ENCODE measurements at places on chromosomes 4 and X. TPM values are rescaled to one million over a fixed set of nuclear protein-coding genes. Genes with fewer than 3 reads are reported as not detected.
A peak's percentile ranks its signal among the peaks of the same experiment; 100 is the strongest.

GRCh38 chrX:51332188-51332942 is at the start of gene NUDT10:
Gene NUDT10, plus strand, starts transcription at chrX:51332822. Its CDS starts 144 bp downstream, at chrX:51332966.
- DNase-seq: peak; percentile 16
- no peak within 1 kb of the TSS for H3K4me3 ChIP-seq
- no peaks in the 10 kb centered on the region for H3K4me1 ChIP-seq
- H3K36me3 ChIP-seq: no peaks in the 10 kb centered on the region

DNA sequence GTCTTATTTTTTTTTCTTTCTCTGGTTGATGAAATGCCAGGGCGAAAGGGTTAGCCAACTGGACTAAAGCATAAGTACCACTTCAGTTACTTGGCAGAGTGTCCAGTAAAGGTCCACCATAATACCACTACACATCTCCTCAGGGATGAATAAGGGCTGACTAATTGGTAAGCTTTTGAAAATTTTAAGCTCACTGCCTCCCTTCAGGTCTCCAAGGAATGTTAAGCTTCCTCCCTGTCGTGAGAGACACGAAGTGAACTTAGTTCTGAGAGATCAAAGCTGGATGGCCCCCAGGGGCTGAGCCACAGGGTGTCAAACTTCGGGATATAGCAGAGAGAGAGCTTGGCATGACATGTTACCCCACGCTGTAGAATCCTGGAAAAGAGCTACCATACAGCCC is 111.4 kb downstream of the VSIG4 start:
- H3K4me3 ChIP-seq: no peak overlapping the region
- no peaks in the 10 kb centered on the region for H3K36me3 ChIP-seq
- H3K27ac ChIP-seq: no peak overlapping the region
- no peaks in the 10 kb centered on the region for H3K27me3 ChIP-seq
- no peaks in the 10 kb centered on the region for H3K4me1 ChIP-seq
- DNase-seq: no peak

DNA sequence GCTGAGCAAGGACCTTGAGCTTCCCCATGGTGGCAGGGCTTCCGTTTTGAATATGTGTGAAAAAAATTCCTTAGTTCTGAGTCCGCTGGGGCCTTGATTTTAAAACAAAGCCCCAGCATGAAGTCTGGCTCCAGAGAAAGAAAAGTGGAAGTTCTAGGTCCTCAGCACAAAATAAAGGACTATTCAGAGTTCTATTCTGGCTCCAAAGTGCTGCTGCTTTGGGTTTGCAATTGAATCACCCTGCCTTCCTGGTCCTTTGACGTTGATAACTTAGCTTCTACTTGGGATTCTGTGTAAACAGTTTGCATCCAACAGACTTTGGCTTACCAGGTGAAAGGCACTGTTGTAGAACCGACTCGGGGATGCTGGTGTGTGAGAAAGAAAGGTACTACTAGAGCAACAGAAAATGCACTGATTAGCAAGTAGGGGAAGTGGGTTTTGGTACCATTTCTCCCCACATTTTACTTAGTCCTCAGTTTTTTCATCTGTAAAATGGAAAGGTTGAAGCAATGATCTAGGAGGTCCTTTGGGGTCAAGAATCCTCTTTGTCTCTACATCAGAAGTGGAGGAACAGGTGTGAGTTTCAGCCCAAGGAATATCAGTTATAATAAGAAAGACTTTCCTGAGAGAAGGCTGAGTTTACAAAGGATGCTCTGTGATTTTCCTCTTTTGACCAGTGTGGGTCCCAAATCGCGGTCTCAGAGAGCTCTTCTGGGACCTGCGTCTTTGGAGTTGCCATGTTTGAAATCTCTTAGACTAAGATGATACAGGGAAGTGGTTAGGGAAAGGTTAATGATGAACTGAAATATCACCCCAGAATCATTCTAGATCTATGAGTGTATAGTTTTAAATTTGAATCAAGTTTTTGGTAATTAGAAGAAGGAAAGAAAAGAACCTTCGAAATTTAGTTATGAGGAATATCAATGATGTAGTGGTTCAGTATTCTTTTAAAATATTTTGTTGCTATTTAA is 28.2 kb downstream of the IGFBP7 start:
- H3K4me3 ChIP-seq: no peak overlapping the region
- peaks cover 74% of the 10 kb centered on the region for H3K4me1 ChIP-seq
- no peaks in the 10 kb centered on the region for H3K27me3 ChIP-seq
- H3K36me3 ChIP-seq: no peaks in the 10 kb centered on the region

The SERTM2 gene
- not detected for total RNA-seq
